Stimulated activated CD8-positive, alpha-beta memory T cell treated with anti-CD3 and anti-CD28 coated beads, Interleukin-4, amount 100 ng/mL, for 1 hour (primary cell): ENCODE measurements at places on chromosomes 7 and 10.

- no peak for DNase-seq
Measured at GRCh38 chr7:72152161-72153131, 259.7 kb downstream of the CALN1 start.

DNA sequence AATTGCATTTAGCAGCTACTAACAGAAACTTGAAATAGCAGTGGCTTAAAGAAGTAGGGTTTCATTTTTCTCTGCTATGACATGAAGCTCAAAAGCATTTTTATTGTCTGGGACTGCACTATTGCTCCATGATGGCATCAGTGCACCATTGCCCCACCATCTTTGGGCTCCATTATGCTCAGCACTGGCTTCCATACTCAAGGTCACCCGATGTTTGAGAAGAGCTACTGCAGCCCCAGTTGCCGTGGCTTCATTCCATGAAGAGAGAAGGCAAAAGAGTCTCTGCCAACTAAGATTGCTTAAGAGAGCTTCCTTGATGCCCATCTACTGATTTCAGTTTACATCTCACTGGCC is 192.2 kb upstream of the LRGUK start:
- no peak for DNase-seq

DNA sequence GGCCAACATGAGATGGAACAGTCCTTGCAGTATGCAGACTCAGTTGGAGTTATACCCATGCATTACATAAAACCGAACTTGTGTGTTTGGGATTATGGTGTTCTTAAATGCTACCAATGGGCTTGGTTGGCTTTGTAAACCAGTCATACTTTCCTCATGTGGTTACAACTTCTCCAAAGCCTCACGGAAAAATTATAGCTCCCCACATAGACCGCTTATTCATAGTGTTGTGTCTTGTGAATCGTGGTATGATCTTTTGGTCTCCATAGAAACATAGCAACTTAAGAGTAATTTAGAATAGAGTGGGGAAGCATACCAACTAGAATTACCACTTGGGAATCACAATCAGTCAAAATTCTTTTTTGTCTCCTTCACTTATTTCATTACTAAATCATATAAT is 112.3 kb upstream of the FZD1 start:
- DNase-seq: no peak

GRCh38 chr10:101625821-101626412 is 37.8 kb downstream of the DPCD start:
- DNase-seq: no peak

DNA sequence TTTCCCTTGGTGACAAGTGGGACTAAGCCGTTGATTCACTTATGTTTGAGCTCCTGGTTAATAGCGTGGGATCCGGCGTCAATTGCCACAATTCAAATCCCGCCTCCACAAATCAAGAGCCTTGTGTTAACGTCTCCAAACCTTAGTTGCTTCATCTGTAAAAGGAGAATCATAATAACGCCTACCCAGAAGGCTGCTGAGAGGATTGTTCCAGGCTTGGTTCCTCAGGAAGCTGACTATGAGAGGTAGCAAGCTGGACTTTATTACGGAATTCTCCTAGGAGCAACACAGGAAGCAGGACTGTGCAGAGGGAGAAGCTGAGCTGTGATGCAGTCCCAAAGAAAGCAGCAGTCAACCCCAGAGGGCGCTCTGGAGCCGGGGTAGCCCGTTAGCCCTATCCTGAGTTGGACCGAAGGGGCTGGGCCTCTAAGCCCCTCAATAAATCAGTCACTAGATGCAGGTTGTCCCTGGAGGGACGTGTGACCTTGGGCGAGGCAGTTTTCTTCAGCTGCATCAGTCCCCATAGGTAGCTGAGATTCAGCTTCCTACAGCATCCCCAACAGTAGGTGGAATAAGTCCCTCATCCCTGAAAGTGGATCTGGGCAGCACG is 6.9 kb upstream of the BAG3 start:
- no peak for DNase-seq

DNA sequence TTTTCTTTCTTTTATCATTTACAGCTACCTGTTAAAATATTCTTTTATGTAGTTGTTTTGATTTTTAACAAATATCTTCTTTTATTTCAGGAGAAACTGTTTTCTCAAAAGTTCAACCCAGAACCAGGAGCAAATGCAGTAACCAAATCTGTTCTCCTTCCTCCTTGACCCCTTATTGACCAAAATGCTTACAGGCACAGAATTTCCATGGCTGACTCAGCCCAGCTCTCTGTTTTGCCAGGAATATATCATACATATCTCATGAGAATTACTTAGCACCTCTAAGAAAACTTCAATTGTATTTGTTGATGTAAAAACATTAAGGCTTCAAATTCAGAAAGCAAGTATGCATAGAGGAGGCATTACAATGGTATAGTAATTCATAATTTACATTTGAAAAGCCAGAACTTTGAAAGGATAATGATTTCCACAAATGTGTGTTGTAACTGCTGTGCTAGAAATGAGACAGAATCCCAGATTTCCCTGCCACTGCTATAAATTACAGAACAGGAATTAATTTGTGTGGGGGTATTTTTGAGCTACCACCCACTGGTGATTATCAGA is 2.2 kb downstream of the GSAP start:
- no peak for DNase-seq

GRCh38 chr7:139453673-139454321 is 29.7 kb downstream of the KLRG2 start:
- no peak for DNase-seq

DNA sequence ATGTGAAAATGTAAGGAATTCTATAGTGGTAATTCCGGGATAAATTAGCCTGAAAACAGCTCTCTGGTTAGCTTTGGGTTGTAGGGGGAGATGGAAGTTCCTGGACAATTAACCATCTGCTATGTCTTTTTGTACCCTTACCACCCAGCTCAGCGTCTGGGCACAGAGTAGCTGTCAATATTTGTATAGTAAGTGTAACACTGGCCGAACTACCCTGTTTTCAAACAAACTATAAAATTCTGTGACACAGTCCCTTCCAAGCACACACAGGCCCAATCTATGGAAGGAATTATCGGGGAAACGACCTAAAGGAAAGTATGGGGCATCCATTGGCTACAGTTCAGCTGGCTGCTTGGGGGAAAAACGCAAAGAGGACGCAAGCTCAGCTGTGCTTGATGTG is 869 bp upstream of the LHFPL3 start:
- DNase-seq: no peak

- DNase-seq: no peak
Measured at GRCh38 chr7:21371360-21371759, 56.5 kb upstream of the SP4 start.

DNA sequence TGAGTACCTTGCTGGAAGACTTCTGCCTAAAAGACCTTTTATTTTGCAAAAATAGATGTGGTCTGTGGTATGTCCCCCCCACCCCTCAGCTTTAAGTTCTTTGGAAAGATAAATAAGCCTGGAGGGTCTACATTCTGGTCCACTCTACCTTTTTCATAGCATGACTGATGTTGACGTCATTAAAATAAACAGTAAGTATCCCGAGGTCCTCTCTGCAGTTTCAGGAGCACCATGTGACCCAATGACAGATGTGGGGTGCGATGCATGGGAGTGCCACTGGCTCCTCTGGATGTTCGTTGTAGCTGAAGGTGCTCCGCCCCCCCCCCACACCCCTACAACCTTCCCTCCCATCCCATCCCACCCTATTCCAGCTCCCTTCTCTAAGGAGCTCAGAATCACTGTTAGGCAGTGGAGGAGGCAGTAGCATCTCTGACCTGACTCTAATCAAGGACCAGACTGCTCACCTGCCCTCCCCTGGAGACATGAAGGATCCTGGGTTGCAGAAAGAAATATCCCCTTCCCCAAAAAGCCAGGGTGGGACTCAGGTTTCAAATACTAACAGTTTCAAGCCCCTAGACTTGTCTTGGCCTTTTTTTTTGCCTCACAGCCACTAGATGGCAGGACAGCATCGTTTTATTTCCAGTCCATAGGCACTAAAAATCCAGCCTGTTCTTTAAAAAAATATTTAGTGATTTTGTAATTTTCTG is 25.1 kb downstream of the CASP7 start:
- DNase-seq: no peak

DNA sequence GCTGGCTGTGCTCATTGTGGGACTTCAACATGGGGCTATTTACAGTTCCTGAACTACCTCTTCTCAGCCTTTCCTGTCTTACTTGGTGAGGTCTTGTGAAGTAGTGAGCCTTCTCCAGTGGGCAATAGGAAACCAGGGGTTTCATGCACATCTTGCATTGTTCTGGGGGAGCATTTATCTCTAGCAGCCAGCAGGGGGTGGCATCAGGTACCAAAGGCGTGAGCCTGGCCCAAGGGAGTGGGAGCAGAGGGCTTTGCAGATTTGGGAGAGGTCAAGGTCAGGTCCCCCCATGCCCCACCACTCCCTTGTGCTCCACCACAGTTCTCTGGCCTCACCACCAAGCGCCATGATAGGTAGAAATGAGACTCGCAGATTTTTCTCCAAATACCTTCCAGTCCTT is 85.4 kb upstream of the NPTX2 start:
- DNase-seq: no peak

DNA sequence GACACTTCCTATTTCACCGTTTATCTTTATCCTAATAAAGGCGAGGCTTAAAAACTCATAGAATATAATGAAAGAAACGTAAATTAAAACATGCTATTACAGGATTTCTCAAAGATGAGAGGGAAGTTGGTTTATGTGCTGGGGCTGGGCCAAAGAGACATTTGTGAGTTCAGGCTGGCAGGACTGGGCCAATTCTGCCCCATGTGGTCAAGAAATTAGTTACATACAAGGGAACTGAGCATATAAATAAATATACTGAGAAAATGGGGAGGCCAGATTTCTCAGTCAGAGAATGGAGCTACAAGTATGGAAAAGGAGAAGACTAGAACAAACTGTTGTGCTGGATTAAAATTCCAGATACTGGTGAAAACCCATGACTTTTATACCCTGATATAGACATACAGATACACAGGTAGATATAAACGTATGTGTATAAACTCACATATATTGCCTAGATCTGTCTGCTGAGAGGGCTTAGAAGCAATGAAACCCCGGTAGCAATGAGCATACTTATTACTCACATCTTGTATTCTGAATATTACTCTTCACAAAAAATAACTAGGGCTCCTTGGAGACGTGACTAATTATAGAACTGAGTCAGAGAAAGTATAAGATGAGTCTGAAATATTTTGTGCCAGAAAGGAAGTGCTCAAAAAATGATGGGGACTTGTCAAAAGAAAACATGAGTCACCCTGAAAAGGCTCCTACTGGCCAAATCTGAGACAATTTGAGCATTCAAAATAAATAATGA is 155.7 kb upstream of the FGFR2 start:
- no peak for DNase-seq

DNA sequence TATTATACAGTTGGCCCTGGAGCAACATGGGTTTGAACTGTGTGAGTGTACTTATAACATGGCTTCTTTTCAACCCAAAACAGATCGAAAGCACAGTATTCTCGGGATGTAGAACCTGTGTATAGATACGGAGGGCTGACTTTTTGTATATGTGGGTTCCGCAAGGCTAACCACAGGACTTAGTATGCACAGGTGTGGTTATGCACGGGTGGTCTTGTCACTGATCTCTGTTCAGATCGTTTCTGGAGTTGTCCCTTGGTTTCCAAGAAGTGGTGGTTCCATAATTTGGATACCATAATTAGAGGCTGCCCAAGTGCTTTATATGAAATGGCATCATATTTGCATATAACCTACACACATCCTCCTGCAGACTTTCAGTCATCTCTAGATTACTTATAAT is 10.9 kb upstream of the BHLHA15 start:
- DNase-seq: no peak

GRCh38 chr10:124665980-124666379 is 78.2 kb downstream of the FAM53B start:
- DNase-seq: no peak

DNA sequence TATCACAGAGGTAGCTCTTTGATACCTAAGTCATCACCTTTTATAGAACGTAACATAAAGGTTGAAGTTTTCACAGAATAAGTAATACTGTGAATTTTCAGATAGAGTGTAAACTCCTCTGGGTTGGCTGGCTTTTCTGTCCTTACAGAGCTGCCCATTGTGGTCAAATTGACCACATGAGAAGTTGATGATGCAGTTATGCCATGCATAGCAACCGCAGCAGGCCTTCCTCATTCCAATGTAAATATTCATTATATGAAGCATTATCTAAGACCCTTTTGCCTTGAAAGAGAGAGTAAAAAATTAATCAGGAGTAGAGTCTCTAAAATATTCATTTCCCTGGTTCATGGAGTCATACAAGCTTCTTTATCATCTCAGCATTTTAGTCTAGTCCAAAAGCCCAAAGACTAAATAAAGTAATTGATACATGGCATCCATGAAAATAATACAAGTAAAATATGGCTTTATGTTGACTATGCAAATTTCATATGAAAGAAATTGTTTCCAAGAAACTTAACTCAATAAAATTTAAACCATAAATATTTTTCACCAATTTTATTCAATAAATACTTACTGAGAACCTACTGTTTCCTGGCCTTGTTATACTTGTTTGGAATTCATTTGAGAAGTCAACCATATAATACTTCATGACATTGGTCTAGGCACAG is 516.4 kb downstream of the PCDH15 start:
- no peak for DNase-seq

GRCh38 chr10:77820349-77820748 is 106.2 kb downstream of the DLG5 start:
- no peak for DNase-seq

DNA sequence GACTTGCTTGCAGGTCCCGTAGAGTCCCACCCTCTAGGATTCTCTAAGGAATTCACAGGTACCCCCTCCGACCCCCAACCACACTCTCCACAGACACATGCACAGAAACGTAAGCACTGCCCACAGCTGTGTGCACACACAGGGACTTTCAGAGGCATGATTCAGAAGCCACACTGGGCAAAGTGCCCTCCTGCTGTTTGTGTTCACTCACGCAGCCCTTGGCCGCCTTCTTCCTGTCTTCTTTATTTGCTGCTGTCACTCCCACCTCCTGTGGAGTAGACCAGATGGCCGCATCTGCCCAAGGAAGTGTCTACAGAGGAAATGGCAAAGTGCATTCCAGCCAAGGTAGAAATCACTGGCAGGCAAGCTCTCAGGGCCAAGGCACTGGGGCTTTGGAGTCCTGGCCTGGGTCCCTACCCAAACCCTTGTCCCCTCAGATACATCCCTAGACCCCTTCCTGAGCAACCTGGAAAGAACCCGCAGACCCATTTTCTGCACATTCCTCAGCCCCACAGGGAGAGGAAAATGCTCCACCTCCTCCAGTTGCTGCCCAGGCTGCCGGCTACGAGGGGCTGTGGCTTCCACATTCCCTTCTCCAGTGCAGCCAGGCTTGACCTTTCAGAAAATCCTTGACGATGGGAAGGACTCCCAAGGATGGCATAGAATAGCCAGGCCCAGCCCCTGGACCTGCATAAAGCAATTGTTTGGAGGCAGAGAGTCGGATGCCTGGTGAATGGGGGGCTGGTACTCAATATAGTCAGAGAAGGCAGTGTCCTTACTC is 21.6 kb upstream of the GIMAP8 start:
- DNase-seq: no peak

GRCh38 chr7:44208085-44208484 is 7.3 kb downstream of the YKT6 start:
- no peak for DNase-seq

- DNase-seq: no peak
Measured at GRCh38 chr10:53013201-53013810, 240.7 kb upstream of the MBL2 start.

- no peak for DNase-seq
Measured at GRCh38 chr10:29862923-29863614, 196.3 kb downstream of the JCAD start.
